ENCODE measurements at places on chromosomes 5 and 9.

DNA sequence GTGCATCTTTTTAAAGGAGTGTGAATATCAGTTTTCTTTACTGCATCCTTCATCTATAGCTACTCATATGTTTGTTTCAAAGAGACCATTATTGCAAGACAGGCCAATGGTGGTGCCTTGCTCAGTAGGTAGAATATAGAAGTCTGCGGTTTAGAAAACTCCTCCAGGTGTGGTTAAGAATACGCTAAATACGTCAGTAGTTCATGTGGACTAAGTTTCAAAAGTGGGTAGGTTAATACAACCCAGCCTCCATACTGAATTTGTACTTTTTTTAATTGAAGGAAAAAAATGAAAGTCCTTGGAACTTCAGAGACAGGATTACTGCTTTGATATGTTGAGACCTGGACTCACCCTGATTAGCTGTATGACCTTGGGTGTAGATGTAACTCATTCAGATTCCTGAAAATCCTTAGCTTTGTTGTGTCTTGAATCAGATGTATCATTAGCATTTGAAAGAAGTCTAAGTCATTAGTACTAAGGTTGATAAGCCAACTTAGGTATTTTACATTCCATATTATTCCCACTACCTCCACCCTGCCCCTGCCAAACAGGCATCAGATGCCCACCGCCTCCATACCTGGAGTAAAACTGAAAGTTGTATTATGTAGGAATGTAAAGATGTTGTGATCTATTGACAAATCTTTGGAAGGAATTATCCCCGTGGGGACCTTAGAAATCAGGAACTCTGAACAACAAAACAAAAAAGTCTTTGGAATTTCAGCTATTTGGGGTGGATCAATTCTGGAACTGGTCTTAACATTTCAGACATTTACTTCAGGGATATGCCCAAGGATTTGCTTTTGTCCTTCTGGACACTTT is 6.1 kb downstream of the BASP1 start:
- no peak for DNase-seq

- no peak for DNase-seq
Observed at GRCh38 chr5:80225934-80226326, 29.9 kb downstream of the SERINC5 start.

DNA sequence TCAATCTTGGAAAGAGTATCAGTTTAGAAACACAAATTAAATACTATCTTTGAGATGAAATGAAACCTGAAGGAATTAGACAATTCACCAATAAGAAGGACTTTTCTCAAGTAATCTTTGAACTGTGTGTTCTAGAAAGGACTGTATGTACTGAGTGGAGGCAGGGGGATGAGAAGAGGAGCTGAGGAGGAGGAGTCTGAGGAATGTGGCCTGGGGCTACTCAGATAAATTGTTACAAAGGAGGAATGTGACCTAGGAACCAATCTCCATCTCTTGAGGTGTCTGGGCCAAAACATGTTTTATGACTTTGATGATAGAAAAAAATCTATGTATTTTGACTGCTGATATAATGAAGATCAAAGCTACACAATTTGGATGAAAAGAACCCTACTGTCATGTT is 124.3 kb upstream of the ANKRD55 start:
- no peak for DNase-seq

DNA sequence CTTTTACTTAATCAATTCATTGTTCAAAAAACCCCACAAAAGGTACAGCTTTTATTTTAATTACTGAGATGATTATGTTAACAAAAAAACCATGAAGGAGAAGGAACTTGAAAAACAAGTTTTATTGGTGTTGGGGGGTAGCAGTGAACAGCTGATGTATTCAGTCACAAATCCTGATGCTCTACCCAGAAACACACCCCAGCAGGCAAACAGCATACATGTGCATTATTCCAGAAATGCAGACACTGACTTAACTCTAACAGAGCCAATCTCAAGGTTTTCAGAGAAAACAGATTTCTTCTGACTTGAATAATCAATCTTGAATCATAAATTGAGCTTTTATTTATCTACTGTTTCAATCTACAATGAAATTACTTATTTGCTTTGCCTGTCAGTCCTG is 175.2 kb downstream of the ZSWIM6 start:
- DNase-seq: no peak

GRCh38 chr5:9505225-9505624 is 40.6 kb downstream of the SEMA5A start:
- DNase-seq: no peak

GRCh38 chr9:111799506-111799905 is 4.8 kb upstream of the SHOC1 start:
- DNase-seq: no peak

GRCh38 chr9:82332018-82332773 is 343.6 kb downstream of the SPATA31D1 start:
- no peak for DNase-seq

DNA sequence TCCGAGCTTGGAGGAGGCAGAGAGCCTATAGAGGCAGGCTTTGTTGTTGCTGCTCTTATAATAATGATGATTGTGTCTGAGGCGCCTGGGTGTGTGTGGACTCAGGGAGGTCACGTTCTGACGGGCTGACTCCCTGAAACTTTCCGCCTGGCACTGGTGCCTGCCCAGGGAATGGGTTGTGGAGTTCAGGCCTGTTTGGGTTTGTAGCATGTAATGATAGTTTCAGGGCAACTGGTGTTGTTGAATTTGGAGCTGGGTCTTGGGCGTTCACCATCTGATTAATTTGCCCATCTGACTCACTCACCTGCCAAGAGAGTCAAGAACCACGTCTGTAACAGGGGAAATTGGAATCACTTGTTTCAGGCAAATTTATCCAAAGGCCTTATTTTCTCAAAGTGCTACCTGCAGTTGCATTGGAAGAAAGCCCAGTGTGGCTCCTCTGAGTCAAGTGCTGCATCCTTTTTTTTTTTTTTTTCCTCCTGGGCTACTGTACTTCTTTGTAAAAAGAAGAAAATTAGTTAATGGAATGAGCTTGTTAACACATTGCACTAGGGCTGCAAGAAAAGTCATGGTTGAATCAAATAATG is 386.5 kb downstream of the GADD45G start:
- DNase-seq: no peak

DNA sequence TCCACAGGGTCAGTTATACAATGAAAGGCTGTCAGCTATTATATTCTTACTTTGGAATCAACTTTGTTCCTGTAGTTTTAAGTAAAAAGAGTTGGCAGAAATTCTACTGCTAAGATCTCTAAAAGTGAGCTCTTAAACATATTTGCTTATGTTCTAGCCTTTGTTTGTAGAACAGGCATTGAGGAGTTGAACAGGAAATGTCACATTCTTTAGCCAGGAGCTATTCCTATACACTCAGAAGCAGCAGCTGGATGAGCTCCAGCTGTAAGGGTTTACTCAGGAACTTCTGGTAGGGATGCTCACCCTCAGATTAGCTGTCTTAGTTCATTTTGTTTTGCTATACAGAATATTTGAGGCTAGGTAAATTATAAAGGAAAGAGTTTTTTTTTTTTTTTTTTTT is 22.4 kb upstream of the SPINK14 start:
- DNase-seq: no peak

GRCh38 chr9:95368377-95369160 is 51.1 kb upstream of the FANCC start:
- DNase-seq: no peak

GRCh38 chr9:99433555-99433954 is 211.5 kb downstream of the SEC61B start:
- no peak for DNase-seq

DNA sequence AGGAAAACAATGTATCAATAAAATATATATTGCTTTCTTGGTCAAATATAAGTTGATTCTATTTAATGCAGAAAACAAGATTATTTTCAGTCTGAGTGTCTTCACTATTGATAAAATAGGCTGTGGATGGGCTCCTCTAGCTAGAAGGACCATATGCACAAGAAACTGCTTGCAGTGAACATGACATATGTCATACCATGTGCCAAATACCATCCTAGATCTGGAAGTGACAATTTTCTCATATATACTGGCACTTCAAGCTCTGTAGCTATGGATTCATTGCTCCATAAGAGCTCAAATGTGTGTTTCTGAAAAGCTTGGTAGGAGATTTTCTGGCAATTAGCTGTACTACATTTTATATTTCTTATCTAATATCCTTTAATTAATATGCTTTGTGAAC is 95.6 kb upstream of the CDH6 start:
- no peak for DNase-seq

- peak; percentile 25 for DNase-seq
Observed at GRCh38 chr5:79612667-79613198, 492 bp downstream of the TENT2 start.

GRCh38 chr5:138874241-138874640 is 894 bp downstream of the LRRTM2 start:
- no peak for DNase-seq

All from NCI-H1930 (cell line).